NCI-H526 (cell line): ENCODE measurements at places on chromosomes 2 and 18.
A peak's percentile ranks its signal among the peaks of the same experiment; 100 is the strongest.

DNA sequence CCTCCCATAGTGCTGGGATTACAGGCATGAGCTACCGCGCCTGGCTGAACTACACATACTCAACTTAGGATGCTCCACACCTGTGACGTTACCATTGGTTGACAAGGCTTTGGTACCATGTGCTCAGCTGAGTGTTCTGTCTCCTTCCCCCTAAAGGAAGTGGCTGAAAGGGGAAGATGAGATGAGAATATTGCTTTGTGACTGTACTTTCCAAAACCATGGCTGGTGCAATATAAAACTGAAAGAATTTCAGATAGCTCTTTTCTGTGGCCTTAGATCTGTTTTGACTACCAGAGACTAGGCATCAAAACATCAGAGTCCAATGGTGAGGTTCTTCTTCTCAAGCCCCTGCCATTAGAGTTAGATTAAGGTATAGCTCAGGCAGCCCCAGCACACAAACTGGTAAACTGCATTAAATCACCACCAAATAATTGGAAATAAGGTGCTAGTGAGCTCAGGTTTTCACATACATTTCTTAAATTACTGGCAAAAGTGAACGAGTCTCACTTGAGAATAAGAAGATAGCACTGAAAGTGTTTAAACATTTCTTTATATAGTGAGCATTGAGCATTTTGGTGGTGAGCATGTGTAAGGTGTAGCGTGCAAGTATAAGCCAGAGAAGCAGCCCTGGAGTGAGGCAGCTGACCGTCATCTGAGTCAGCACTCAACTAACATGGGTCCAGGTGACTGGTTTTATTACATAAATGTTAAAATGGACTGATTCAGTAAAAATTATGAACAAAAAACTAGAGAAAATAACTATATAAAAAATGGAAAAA lies 113.5 kb upstream of the FZD5 start:
- no peak for DNase-seq

DNA sequence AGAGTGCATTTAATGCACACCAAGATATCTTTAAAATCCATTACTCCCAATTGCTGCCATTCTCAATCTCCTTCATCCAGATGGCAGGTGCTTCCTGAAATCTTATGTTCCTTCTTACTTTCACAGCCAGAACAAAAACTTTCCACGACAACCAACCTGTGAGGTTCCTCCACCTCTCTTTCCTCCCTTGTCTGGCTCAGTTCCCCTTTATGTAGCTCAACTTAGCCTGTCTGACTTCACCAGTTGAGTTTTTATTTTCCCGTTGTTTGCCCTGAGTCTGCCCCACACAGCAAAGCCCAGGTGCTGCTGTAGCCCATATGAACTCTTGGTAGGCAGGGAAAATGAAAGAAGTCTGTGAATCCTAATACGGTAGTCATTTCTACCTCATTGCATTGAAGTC lies 112.5 kb downstream of the MREG start:
- DNase-seq: no peak

DNA sequence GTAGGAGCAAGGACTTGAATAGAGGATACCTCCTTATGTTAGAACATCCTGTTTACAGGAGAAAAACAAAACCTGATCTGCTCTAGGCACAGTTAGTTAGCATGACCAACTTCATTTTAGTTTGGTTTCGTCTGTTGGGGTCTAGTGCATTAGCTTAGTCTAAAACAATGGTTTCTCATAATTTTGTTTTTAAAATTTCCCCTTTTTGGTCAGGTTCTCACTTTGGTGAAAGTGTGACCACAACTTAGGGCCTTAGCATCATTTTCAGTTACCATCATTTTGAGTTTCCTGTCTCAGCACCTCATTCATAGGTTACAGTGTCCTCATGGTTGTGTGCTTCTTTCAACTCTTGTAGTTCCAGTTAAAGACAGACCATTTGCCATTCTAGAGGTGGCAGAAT lies 1277.0 kb upstream of the SLC39A10 start:
- DNase-seq: no peak

GRCh38 chr18:54436501-54436900 lies 78.8 kb downstream of the C18orf54 start:
- no peak for DNase-seq

- no peak for DNase-seq
Observed at GRCh38 chr2:146228020-146228393, 1616.8 kb upstream of the ACVR2A start.

DNA sequence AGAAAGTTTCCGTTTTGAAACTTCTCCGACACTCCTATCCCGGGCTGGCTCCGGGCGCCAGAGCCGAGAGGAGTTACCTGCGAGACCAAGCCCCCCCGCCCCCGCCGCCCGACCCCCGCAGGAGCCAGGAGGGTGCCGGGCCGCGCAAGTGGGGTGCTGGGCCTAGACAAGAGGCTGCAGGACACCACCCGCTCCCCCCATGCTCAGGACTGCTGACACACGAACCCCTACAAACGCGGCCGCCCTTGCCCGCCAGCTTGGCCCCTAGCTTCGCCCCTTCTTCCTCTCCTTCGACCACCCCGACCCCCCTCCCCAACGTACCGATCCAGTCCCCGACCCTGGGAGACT lies 497 bp downstream of the PLA2R1 start:
- no peak for DNase-seq

DNA sequence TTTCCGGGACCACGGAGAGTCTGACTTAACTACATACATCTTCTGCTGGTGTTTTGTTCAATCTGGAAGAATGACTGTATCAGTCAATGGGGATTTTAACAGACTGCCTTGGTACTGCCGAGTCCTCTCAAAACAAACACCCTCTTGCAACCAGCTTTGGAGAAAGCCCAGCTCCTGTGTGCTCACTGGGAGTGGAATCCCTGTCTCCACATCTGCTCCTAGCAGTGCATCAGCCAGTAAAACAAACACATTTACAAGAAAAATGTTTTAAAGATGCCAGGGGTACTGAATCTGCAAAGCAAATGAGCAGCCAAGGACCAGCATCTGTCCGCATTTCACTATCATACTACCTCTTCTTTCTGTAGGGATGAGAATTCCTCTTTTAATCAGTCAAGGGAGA lies 23.1 kb downstream of the ICOS start:
- no peak for DNase-seq

DNA sequence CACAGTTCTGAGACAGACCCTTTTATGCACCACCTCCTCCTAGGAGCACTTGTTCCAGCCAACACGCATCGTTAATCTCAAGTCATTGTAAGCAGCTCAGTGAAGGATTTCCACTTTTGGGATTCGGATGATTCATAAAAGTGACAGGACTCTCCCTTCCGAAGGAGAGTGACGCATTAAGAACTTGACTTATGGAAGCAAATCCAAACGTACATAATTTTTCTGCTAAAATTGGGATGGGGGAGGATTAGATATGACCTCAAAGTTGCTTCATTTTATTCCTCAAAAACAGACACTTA lies 165.7 kb downstream of the TWIST2 start:
- DNase-seq: no peak

DNA sequence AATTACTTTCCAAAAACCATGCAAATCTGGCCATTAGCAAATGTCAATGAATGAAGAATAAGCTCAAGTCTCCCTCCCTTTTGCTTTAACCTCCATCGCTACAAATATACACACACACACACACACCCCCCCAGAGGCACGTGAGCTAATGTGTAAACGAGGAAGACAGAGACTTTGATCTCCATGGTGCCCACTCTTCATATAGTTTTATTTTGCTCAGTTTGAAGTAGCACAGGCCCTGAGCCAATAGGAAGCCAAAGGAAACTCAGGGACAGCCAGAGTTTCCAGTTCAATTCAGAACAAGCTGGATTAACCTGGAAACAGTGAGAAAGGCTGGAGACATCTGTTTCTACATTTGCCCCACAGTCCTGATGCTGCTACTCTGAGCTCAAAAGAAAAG lies 248.4 kb upstream of the MEIS1 start:
- no peak for DNase-seq

GRCh38 chr2:189249901-189250300 lies 70.3 kb upstream of the COL5A2 start:
- DNase-seq: no peak

- DNase-seq: peak; percentile 29
Observed at GRCh38 chr2:198314559-198315153, 510.3 kb downstream of the PLCL1 start.

- DNase-seq: no peak
Observed at GRCh38 chr18:79789091-79789891, 8.4 kb upstream of the KCNG2 start.

DNA sequence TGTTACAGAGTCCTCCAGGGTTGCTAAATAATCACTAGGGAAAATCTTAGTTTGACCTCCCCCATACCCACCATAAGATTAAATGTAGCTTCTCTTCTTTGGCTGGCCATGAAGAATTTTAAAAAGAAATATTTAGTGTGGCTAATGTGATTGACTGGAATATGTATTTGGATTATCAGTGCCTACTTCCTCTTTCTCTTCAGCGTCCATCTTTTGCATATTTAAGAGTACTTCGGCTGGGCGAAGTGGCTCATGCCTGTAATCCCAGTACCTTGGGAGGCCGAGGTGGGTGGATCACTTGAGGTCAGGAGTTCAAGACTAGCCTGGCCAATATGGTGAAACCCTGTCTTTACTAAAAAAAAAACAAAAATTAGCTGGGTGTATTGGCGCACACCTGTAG lies 28.8 kb downstream of the ADAM23 start:
- DNase-seq: no peak

GRCh38 chr2:3033315-3033714 lies 344.3 kb downstream of the EIPR1 start:
- no peak for DNase-seq

DNA sequence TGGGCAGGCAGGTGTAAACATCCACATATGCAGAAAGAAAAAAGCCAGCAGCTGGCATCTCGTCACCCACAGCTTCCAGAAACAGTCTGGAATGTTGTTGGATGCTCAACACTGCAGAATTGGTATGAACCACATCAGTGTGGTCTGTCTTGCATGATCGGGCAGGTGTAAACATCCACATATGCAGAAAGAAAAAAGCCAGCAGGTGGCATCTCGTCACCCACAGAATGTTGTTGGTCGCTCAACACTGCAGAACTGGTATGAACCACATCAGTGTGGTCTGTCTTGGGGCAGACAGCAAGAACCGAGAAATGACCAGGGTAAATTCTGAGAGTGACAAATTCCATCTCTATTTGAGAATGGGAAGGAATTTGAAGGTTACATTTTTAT lies 39.6 kb downstream of the DOCK10 start:
- no peak for DNase-seq

DNA sequence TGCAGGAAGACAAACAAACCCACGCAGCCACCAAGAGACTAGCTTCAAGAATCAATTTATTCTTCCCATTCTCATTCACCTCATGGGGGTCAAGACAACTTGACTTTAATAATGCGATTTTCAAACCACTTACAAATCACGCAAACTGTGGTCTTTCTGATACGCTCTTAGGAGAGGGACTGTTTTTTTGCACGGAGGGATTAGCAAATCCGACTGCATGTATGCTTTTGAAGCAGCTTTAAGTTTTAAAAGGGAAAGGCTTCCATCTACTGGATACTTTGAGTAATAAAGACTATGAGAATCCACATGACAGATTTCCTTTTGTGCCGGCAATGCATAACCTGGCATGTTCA lies 322.9 kb upstream of the KCNJ3 start:
- DNase-seq: peak; percentile 81

GRCh38 chr2:102421890-102422759 lies 835 bp upstream of the IL18RAP start:
- DNase-seq: no peak

DNA sequence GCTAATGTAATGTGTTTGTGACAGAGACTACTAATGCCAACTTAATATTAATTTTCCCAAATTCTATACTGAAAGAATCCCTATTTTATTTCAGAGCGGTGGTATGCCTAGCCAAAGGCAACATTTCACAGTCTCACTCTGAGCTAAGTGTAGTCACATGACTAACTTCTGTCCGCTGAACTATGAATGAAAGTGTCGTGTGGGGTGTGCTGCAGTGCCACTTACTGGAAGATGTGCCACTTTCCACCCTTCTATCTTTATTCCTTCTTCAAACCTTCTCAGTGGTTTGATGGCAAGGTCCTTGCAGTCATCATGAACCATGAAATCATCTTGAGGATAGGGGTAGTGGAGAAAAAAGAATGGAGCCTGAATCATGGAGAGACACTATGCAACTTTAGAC lies 47.3 kb upstream of the C1D start:
- DNase-seq: peak; percentile 18

DNA sequence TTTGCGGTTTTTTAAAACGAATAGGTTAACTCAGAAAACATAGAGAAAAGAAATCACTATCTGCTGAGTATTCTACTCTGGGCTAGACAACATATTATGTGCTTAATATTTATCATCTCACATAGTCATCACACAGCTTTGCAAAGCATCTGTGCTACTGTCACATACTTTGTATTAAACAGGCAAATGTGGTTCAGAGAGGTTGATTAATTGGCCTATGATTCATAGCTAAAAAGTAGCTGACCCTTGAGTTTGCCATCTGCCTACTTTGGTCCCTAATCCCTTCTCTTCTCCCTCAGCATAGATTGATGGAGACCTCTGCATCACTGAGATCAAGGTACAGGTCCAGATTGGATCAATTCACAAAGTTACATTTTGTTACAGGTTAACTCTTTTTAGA lies 21.4 kb downstream of the ANKRD30B start:
- DNase-seq: no peak

GRCh38 chr2:172819943-172820342 lies 84.3 kb downstream of the RAPGEF4 start:
- DNase-seq: no peak

GRCh38 chr18:34803877-34804400 lies 93.8 kb downstream of the DTNA start:
- no peak for DNase-seq

GRCh38 chr2:31831585-31831984 lies 179.2 kb downstream of the MEMO1 start:
- DNase-seq: no peak

- DNase-seq: no peak
Observed at GRCh38 chr2:179899666-179900065, 38.3 kb upstream of the ZNF385B start.
